HT1080 (cell line): ENCODE measurements at places on chromosomes 6 and 20.

DNA sequence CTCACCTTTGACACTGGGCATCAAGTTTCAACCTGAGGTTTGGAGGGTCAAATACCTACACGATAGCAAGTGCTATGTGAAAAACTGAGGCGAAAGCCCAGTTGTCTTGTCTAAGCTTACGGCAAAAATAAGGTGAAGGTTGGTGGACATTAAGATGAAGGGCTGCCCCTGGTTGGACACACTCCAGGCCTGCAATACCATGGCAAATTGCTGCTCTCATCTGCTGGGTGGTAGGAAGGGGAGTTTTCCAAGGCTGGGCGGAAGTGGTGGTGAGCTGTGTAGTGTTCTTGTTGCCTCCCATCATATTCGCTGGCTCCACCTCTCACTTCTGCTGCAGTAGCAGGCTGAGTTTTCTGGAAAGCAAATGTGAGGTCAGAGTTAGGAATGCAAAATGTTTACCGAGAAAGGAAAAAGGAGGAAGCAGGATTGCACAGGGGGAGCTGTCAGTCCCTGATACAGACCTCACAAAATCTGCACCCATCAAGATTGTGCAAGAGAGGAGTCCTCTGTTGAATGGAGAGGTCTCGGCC is 33.7 kb downstream of the SCP2D1 start:
- DNase-seq: peak; percentile 47

DNA sequence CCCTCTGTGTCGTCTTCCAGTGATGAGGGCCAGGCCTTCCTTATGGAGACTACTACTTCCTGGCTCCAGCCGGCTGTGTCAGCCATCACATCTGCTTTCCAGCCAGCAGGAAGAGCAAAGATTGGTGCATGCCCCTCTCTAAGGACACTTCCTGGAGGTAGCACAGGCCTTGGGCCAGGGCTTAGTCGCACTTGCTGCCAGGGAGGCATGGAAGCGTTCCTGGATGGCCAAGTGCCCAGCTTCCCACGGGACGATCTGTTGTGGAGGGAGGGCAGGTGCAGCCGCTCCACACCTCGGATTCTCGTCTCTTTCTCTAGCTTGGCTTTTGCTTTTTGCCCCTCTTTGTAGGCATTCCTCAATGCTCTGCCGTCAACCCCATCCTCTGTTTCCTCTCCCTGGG is 11.9 kb downstream of the ERMARD start:
- DNase-seq: no peak

DNA sequence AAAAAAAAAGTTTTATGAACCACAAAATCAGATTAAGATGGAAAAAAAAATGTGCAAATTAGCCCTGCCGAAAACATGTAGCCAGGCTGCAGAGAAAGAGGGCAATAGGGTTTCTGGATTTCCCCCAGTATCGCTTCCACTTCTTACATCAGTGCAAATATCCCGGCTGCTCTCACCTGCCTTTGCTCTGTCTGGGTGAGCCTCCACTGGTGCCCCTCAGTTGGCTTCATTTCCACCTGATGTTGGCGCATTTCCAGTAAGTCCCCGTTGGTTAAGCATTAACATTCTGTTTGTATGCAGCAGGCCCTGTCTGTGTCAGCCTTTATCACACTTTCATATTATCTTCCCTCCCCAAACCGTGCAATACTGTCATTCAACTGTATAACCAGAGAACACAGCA is 215.1 kb downstream of the CBLN4 start:
- DNase-seq: no peak

GRCh38 chr6:166626177-166627032 is 646 bp downstream of the RPS6KA2 start:
- no peak for DNase-seq

DNA sequence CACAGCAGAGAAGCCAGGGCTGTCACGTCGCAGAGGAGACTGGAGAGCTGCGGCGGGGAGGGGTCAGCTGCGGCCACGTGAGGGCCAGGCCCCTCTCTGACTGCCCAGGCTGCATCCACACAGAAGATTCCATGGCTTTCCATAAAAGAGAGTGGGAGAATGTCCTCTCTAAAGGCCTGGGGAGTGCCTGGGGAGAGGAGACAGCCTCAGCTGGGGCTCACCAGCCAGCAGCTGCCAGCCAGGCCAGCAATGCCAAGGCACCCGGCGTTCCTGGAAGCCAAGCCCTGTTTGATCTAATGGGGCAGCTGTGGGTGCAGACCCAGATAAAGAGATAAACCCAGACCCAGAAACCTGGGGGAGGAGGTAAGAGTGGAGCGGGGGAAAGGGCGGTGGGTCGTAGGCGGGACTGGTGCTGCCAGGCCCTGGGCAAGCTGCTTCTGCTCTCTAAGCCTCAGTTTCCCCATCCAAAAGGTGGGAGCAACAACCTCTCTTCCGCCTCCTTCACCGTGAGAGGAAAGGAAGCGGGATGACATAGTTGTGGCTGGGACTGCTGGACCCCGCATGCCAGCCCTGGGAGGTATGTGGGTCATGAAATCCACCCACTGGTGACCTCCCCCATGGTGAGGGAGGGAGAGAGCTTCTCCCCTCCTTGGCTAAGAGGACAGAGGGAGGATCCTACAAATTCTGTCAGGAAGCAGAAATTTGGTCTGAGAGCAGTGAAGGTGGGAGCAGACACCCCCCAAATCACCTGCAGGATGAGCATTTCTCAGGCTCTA is 3.1 kb upstream of the OSBPL2 start:
- no peak for DNase-seq

- peak; percentile 25 for DNase-seq
These were observed 83.2 kb upstream of the TAB2 start for GRCh38 chr6:149234051-149234962.

- no peak for DNase-seq
These were observed 54.1 kb upstream of the EXOC2 start for GRCh38 chr6:747028-747427.

DNA sequence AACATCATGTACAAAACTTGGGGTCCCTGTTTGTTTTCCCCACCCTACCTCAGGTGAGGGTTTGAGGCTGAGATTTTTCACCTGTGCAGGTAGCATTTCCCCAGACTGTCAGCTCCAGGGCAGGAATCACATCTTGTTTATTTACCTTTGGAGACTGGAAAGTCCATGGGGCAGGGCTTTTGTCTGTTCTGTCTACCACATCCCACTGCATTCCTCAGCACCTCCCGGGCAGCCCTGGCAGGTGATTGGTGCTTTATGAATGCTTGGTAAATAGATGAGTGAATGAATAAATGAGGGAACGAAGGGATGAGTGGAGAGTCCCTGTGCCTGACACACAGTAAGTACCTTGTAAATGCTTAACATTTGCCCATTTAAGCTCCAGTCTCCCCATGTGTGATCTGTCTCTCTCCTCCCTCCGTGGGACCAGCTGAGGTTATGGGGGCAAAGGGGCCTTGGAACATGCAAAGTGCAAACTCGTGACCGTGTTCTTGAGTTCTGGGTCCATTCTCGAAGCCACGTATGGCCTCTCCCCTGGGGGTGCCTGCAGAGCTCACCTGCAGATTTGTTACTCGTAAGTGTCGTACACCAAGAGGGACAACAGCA is 69.7 kb upstream of the PMEPA1 start:
- no peak for DNase-seq

GRCh38 chr6:108648191-108648590 is 87.5 kb downstream of the FOXO3 start:
- peak; percentile 18 for DNase-seq

DNA sequence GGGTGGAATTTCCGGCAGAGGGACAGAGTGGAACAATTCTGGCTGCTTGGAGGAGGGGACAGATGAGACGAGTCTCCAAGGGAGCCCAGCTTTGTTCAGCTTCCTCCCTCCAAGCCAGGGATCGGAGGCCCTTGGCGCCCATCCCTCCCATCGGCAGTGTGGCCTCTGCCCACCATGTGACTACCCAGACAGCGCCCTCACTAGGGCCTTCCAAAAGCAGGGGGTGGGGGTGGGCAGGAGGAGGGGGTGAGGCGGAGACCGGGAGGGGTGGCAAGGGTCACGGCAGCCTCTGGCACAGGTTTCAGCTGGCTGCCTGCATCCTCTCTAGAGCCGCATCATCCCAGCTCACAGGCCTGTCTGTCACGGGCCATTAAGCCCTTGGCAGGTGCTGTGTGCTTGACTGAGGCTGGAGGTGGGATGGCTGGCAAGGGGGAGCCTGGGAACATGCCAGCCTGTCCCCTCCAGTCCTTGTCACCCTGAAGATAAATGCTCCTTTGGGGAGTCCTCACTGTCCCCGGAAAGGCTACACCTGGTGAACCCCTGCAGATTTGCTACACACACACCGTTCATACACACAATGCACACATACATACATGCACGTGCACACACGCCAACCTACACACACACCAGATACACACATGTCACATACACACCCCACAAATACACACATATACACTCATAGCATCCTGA is 6.2 kb upstream of the FGD2 start:
- DNase-seq: no peak

DNA sequence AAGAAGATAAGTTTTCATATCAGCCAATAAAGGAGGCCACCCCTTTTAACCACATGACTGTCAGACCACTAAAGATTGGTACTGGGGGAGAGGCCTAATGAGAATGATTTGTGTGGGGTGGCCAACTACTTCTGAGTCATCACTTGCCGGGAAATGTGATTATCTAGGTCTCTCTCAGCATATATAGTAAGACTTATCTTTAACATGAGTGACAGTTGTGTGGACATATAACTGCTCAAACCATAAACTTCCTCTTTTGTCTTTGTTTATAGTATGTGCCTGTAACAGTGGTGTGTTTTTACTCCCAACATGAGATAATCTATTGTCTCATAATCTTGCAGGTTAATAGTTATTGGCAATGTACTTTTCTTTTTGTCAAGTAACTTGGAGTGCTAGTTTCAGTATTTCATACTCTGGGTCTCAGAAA is 312.4 kb downstream of the CDKAL1 start:
- DNase-seq: peak; percentile 56

DNA sequence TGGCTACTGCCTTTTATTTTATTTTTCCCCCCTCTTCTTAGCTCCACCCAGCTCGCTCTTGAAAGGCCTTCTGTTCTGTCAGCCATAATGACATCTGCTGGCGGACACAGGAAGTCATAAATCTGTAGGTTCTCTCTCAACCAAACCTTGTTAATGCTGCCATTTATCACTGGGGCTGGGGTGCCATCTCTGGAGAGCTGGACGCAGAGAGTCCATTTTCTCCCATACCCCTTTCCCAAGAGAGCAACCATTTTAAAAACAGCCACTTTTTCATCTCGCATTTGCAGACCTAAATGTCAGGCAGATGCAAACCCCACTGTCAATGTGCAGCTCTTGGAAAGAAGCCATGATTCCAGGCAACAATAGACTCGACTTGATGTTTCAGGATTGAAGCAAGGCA is 13.0 kb upstream of the TSHZ2 start:
- DNase-seq: peak; percentile 51

- no peak for DNase-seq
These were observed 137.2 kb downstream of the B3GAT2 start for GRCh38 chr6:70819646-70820045.

DNA sequence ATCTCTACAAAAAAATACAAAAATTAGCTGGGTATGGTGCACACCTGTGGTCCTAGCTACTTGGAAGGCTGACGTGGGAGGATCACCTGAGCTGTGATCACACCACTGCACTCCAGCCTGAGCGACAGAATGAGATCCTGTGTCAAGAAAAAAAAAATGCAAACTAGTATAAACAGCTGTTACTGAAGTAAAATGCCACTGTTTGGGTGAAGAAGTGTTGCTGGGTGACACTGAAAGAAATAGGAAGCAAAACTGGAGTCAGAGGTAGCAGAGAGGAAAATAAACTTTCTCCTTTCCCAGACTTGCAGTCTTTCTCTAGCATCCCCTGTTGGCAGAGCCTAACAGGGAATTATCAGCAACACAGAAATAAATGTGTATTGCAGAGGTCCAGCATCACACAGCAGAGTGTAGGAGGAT is 241.2 kb upstream of the PREP start:
- DNase-seq: no peak

DNA sequence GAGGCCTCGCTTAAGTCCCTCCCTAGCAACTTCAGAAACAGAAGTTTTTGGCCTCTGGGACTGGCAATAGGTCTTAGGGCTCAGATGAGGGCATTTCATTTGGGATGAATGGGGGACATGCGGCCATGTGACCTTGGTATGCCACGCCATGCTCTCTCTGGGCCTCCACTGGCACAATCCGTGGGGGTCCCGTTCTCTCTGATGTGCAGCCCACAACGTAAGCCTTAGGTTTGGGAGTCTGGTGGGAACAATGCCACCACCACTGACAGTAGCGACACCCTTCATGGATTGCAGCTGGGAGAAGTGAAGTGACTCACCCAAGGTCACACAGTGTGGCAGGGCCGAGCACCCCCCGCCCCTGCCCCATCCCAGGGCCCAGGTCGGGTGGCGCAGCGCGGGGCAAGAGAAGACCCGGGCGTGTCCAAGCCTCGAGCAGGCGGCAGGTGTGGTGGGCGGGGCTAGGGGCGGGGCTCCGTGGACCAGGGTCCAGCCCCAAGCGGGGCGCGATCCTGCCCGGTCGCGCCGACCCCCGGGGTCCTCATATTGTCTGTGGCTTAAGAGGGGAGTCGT is 864 bp upstream of the CEBPB start:
- no peak for DNase-seq

DNA sequence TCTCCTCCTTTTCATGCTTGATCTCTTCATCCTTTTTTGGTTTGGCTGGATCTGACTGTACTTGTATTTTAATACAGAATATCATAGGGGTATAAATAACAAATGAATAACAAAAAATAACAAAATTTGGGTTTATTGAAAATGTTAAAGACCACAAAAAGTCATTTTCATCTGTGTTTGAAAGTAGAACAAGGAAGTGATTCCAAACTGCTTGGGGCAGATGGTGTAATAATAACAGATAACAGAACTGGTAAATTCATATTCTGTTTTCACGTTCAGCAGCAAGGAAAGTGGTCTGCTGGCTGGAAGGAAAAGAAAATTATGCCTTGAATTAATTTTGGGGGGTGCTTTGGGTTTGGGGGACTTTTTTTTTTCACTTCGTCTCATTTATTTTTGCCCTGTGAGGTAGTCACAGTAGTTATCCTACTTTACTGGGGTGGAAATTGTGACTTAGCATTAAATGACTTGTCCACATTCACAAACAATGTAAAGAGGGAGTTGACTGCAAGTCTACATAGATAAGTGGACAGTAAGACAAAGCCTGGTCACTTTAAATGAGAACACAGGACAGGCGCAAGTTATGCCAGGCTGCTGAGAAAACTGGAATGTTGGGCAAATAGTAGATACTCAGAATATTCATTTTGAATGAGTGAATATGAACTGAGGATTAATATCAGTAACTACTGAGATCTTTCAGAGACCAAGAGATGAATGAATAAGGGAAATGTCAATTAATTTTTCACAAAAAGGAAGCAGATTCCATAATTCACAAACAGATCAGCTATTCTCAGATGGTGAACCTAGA is 193.9 kb upstream of the CITED2 start:
- no peak for DNase-seq

DNA sequence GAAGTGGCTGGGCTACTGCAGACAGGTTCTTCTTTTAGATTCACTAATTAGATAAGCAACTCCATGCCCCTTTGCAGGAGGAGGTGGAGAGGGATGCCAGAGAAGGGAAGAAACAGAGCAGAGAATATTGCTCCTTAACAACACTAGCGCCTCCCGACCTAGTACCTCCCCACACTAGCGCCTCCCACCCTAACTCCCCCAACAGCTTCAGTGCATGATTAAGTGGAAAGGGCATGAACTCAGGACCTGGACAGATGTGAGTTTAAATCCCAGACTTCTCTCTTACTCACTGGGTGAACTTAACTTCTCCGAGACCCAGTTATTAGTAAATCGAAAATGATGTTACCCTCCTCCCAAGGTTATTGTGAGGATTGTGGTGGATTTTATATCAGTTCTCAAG is 25.7 kb downstream of the STX11 start:
- no peak for DNase-seq

- no peak for DNase-seq
These were observed 373.0 kb downstream of the ZFAND3 start for GRCh38 chr6:38192487-38192886.
